ENCODE measurements at places on chromosomes 7 and 10.

- DNase-seq = no peak
Observed at GRCh38 chr7:67662804-67663203, 666.2 kb downstream of the TYW1 start.

DNA sequence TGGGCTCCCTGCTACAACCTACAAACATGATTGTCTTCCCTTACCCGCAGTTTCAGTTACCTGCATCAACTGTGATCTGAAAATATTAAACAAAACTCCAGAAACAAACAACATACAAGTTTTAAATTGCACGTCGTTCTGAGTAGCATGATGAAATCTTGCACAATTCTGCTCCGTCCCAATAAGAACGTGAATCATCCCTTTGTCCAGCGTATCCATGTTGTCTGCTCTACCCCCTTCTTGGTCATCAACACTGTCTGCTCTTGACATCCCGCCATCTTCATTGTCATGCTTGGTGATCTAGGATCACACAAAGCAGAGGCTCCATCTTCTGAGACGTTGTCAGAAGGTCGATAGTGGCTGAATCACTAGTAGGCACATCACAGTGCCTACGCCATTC, 53.9 kb downstream of the ACADSB start:
- no peak for DNase-seq

DNA sequence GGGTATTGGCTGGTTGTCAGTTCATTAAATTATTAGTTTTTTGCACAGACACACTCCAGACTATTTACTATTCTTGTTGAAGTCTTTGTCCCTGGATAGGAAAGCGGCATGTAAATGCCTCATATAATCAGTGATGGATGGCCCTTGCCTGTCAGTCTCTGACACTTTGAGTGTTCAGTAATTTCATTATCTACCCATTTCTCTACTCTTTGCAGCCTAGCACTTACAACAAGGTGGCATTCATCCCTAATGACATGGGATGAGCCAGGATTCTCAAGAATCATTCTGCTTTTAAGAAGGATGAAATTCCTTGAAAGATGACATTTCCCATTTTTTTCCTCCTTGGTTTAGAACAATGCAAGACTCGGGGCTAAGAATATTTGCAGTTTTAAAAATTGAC, 155.7 kb downstream of the SORCS3 start:
- DNase-seq = no peak

DNA sequence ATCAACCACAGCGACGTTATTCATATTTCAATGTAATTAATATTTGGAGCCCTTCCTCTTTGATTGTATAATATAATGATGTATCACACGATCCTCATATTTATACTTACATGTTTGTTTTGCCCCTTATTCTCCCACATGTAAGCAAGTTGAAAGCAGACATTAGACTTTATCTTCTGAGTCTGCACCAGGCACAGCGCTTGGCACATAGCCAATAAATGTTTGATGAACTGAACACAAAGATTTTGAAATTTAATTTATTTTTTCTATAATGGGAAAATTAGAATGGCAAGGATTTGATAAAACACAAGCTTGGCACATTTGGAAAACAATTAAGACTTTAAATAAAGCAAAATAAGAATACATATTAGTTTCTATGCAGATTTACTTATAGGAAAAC, 31.6 kb downstream of the ZFAND4 start:
- DNase-seq = no peak

DNA sequence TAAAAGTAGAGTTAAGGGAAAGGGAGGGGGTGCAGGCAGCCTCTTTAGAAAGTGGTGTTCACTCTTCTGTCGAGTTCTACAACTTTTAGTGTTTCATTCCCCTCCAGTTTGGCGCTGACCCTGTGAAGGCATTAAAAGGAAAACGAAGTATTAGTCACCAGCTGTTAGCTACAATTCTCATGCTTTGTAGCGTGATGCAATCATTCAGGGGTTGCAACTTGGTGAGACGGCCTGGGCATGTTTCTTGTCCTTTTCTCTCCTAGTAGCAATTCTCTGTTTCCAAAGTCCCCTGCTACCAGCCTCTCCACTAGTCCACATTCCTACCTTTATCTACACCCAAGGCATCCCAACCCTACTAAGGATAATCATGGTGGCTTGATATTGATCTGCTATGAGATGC, 33.7 kb upstream of the DGKI start:
- DNase-seq = no peak

DNA sequence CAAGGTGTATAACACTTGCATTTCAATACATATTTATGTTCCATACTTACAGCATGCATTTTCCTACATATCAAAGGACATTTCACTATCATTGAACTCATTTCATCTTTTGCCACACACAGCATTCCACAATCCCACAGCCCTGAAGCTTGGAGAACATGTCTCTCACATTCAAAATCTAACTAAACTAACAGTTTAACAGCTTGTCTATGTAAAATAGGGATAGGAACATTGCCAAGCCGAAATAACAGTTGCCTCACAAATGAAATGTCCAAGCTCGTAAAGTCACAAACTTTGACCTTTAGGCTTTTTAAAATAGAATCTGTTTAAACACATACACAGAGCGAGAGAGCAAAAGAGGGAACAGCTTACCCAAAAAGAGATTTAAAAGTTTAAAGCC, 65.3 kb downstream of the HGF start:
- no peak for DNase-seq

GRCh38 chr10:44008270-44008916, 359.7 kb upstream of the ZNF32 start:
- DNase-seq = no peak

DNA sequence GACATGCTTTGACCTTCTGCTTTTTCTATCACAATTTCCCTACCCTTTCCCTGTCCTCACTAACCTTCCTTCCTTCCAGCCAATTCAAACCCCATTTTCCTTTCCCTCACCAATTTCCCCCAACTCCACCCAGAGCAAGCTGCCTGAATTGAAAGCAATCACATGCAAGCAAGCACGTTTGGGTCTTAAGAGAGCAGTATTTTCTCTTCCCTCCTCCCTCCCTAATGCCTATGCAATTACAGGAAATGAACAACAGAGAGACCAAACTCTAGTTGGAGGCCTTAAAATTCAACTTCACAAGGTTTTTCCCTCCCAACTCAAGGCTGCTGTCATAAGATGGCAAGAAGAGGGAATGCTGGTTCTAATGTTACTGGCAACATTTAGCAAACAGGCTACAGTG, 117.2 kb downstream of the MYOF start:
- no peak for DNase-seq

- no peak for DNase-seq
Observed at GRCh38 chr10:29973921-29974320, 85.5 kb downstream of the JCAD start.

GRCh38 chr10:17206210-17206709, 4.8 kb upstream of the TRDMT1 start:
- no peak for DNase-seq

- DNase-seq = no peak
Observed at GRCh38 chr7:40822861-40823260, 688.1 kb downstream of the SUGCT start.

- no peak for DNase-seq
Observed at GRCh38 chr7:153432063-153432462, 620.1 kb upstream of the DPP6 start.

GRCh38 chr10:127151981-127152699, 44.3 kb downstream of the INSYN2A start:
- DNase-seq = no peak
